ENCODE measurements at places on chromosomes 16 and 17.
A peak's percentile ranks its signal among the peaks of the same experiment; 100 is the strongest.

- DNase-seq = no peak
Observed at GRCh38 chr17:69227541-69227940, 1.1 kb downstream of the ABCA10 start.

DNA sequence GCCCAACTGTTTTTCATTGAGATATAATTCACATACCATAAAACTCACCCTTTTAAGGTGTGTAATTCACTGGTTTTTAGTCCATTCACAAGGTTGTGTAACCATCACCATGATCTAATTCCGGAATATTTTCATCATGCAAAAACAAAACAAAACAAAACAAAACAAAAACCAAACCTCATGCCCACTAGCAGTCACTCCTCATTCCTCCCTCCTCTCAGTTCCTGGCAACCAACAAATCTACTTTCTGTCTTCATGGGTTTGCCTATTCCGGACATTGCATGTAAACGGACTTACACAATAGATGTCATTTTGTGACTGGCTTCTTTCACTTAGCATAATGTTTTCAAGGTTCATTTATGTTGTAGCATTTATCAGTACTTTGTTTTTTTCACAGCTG is 4.5 kb upstream of the NOD2 start:
- no peak for DNase-seq

GRCh38 chr16:84482001-84482891 is 22.2 kb downstream of the MEAK7 start:
- no peak for DNase-seq

DNA sequence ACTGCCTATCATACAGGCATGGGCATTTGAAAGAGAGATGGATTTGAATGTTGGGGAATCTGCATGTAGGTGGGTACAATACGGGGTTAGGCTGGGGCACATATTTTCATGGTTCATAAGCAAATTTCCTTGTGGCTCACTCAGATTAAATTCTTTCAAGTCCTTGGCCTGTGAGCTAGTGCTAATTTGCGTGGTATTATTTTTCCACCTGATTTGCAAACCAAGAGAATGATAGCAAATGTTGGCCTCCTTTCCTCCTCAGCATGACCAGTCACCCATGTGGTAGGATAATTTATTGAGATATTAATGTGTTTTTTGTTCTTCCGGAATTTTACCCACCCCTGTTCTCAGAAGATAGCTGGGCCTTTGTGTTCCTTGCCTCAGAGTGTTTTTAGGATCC is 22.9 kb downstream of the FAM20A start:
- DNase-seq = no peak

DNA sequence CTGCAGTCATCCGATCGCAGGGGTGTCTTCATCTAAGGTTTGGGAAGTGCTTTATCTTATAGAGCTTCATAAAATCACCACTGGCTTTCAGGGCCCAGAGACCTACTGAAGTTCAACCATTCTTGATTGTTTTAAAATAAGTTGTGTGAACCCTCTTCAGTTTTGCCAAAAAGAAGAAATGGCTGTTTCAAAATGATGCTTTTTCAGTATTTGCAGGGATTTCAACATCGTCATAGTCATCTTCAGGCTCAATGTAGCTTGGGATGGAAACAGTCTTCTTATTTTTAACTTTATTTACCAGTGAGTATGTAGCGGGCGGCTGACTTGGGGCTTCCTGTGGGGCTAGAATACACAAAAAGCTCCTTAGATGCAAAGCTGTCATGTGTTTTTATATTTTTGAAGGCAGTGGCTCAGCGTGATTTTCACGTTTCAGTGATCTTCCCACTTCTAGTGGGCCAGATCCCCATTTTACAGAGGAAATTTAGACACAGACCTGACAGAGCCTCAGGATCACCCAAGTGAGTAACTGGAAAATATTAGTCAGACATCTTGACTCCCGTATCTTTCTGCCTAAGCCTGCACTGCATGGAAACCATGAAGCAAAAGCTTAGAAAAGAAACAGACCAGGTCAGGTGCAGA is 19.1 kb upstream of the ZNF594 start:
- no peak for DNase-seq

- no peak for DNase-seq
Observed at GRCh38 chr16:83629426-83629825, 178.4 kb upstream of the HSBP1 start.

- peak; percentile 74 for DNase-seq
Observed at GRCh38 chr17:17749921-17750320, 68.7 kb downstream of the RAI1 start.

- no peak for DNase-seq
Observed at GRCh38 chr17:8518850-8519249, 83.2 kb downstream of the NDEL1 start.

GRCh38 chr16:1043881-1044451 is 28.6 kb upstream of the SSTR5 start:
- no peak for DNase-seq

DNA sequence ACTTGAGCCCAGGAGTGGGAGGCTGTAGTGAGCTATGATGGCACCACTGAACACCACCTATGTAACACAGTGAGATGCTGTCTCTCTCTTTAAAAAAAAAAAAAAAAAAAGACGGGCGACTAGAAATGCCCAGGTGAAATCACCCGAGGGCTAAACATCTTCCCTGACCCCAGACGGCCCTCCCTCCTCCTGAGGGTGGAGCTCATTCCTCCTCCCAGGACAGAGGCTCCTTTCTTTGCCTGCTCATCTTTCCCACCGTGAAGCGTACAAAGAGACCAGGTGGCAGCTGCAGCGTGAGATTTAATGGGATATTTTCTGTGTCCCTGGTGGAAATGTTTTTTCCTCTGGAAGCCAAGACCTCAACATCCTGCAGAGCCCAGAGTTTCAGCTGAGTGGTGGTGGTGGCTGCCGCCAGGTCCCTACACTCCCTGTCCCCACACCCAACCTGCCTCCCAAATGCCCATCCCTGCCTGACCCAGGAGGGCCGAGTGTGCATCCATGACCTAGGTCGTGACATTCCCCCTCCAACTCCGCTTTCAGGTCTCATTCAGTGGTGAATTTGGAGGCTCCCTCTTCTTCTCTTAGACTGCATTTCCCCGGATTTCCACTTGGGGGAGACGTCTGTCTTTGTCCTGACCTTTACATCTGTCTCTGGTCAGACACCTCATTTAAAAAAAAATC is 14.4 kb upstream of the GPRC5B start:
- DNase-seq = no peak

GRCh38 chr16:67546761-67547422 is 15.4 kb upstream of the CTCF start:
- DNase-seq = peak; percentile 69

DNA sequence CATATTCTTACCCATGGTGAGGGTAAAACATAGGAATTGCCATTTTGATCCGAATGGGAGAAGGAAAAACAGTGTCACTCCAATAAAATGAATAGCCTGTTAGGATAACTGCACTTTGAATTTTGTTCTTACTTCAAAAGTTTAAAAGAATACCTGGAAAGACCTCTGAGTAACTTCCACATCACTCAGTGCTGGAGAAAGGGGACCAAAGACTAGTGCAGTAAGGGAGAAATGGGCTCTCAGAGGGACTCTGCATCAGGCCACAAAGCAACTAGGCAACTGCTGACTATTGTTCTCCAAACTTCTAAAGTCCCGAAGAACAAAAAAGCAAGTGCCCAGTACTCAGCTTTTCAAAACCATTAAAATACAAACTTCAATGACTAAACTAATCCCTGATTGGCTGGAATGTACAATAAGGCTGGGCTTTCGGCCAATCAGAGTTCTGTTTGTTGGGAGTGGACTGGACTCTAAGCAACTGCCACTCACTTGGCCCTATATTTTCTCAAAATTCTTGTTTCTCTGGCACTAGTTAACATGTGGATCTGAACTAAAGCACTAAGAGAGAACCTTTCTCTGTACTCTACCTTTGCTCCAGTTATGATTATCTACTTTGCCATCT is 6.2 kb downstream of the DNAJC7 start:
- DNase-seq = no peak

- no peak for DNase-seq
Observed at GRCh38 chr17:27442702-27443101, 13.5 kb upstream of the KSR1 start.

DNA sequence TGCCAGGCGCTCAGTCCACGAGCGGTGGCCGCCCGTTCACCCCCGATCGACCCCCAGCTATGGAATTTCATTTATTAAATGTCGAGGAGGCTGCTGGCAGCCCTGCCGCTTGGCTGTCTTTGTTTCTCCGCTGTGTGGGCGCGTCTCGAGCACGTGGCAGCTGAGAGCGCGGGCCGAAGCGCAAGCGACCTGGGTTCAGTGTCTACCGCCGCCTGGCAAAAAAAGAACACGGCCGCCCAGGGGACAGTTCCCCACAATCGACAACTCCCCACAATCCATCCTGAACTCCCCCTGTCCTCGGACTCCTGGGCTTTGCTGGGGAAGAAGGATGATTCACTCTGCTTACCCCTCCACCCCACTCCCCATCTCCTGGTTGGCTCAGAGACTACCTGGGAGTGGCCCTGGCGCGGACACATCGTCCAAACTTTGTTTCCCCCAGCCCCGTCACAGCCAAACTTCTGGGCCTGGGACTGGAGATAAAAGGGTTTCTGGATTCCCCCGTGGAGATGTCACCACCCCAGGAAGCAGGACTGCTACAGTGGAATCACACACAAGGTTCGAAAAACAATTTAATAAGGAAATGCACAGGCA is 1.7 kb upstream of the ANKRD13B start:
- peak; percentile 70 for DNase-seq

- no peak for DNase-seq
Observed at GRCh38 chr16:67105881-67106280, 3.9 kb upstream of the PHAF1 start.

- DNase-seq = no peak
Observed at GRCh38 chr17:16989230-16989952, 17.5 kb upstream of the TNFRSF13B start.

DNA sequence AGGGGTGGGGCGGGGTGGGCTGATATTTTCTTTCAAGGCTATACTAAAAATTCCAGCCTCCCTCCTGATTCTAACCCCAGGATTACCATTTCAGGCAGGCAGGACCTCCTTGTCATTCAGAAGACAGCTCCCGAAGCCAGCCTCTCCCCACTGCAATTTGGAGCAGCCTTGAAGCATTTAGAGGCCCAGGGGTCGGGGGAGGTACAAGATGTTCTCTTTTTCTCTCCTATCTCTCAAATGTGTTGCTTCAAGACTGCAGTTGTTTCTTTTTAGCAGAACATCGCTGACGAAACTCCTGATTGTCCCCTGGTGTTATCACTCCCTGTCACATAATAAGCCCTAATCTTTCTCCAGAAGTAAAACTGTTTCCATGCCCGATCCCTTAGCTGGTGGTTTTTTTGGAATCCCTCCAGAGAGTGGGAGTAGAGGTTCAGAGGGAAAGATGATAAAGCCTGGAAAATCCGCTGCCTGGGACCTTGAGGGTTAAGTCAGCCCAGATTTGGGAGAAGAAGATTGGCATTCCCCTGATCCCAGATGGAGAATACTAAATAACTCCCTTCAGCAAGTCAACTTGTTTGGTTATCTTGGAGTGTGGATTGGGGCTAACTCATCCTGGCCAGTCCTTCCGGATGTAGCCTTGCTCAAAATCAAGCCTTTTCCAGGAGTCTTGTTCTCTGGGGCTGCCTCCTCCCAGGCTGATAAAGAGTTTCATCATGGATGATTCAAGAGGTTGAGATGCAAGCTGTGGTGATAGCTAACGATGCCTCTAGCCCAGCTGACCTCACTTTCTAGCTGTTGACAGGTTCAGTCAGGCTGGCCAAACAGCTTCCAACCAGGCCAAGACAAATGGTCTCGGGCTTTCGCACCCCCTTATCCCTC is 71.3 kb downstream of the SOX9 start:
- DNase-seq = no peak

All from NCI-H2171 (cell line).